ENCODE measurements at places on chromosomes 16 and 17. TPM values are rescaled to one million over a fixed set of nuclear protein-coding genes. Genes with fewer than 3 reads are reported as not detected.

The C17orf75 gene
- 35.7 TPM for total RNA-seq

The TBKBP1 gene
- 7.5 TPM for total RNA-seq

The BRIP1 gene
- 18.5 TPM for total RNA-seq

The KCNJ18 gene
- not detected for total RNA-seq

The TSPAN10 gene
- 0.48 TPM for total RNA-seq

The TPSB2 gene
- not detected for total RNA-seq

Measured in activated naive CD4-positive, alpha-beta T cell treated with anti-CD3 and anti-CD28 coated beads, Interleukin-2, amount 10 ng/mL, durations not matched to agents 5 hours and 36 hours (primary cell).